ENCODE measurements at places on chromosomes 2 and 18. TPM values are rescaled to one million over a fixed set of nuclear protein-coding genes. Genes with fewer than 3 reads are reported as not detected.

DNA sequence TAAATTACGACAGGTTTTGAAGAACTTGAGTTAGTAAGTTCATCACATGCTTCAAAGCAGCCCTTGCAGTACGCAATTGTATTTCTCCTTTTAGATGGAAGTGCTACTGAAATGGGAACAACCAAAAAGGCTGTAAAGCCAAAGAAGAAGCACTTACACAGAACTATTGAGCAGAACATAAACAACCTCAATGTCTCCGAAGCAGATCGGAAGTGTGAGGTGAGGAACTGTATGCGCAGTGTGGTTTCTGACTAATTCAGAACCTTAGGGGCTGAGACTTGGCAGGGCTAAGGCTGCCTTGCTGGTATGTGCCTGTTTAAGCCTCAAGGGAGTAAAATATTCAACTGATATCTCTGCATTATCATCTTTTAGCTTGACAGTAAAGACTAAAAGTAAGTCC, 8.4 kb downstream of the NCAPH start:
- H3K36me3 ChIP-seq: peaks cover 21% of the 10 kb centered on the region
- no peak overlapping the region for H3K4me3 ChIP-seq
- no peaks in the 10 kb centered on the region for H3K27me3 ChIP-seq
- DNase-seq: no peak
- H3K27ac ChIP-seq: no peak overlapping the region

- H3K27ac ChIP-seq: no peak overlapping the region
- peak; percentile 20 for DNase-seq
- peaks cover 3% of the 10 kb centered on the region for H3K27me3 ChIP-seq
- no peak overlapping the region for H3K4me3 ChIP-seq
Observed at GRCh38 chr2:105712166-105712915, 32.4 kb upstream of the NCK2 start.

DNA sequence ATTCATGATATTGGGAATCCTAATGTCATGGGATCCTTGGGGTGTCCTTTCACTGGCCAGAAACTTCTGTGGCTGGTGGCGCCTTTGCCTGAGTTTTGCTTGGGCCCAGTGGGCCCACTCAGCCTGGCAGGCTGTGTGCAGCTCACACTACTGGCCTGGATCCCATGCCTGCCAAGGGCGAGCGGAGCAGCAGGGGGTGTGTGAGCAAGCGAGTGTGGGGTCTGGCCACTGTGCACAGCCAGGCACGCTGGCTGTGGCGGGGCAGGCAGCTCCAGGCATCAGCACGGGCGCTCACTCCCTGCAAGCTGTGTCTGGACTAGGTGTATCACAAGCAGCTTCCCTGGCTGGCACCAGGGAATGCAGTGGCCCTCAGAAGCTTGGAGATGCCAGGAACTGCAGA, 74.5 kb downstream of the NCOA1 start:
- no peak for DNase-seq
- H3K36me3 ChIP-seq: no peaks in the 10 kb centered on the region
- H3K27me3 ChIP-seq: no peaks in the 10 kb centered on the region
- no peaks in the 10 kb centered on the region for H3K4me1 ChIP-seq

DNA sequence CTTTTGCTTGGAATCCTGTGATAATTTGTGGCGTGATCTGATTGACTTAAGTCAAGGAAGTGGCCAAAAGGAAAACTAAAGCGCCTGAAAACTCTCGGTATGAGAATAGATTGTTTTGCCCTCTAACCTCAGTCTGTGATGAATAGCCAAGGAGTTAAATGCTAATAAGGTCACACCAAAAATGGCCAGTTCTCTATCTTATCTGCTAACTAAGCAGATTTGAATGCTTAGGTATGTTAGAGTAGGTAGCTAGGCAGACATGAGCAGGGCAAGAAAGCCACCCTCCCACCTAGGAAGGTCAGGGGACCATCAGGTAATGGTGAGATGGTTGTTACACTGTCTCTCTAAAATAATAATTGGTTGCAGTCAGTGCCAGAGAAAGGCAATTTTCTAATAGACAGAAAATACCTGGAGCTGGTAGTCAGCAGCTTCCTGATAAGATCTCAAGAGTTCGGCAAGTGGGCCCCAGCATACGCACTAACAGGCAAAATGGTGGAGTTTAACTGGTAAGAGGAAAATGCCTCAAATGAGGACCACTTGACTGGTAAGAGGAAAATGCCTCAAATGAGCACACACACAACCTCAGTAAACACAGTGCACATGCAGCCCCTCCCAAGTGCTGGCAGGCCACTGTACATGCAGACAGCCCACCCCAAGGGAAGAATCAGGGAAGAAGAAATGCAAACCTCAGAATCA, 468.4 kb downstream of the MBD2 start:
- H3K4me3 ChIP-seq: no peak overlapping the region
- H3K36me3 ChIP-seq: no peaks in the 10 kb centered on the region
- DNase-seq: no peak
- no peaks in the 10 kb centered on the region for H3K27me3 ChIP-seq
- no peak overlapping the region for H3K27ac ChIP-seq

Gene RTP5
- total RNA-seq: not detected

GRCh38 chr18:78521136-78521535, 458.5 kb upstream of the SALL3 start:
- no peak for DNase-seq
- no peaks in the 10 kb centered on the region for H3K36me3 ChIP-seq
- H3K4me3 ChIP-seq: no peak overlapping the region
- H3K4me1 ChIP-seq: no peaks in the 10 kb centered on the region

Data from Panc1 (cell line).